ENCODE measurements at places on chromosomes 4 and X.

GRCh38 chr4:74897386-74897785 lies 35.5 kb upstream of the PARM1 start:
- no peak for DNase-seq

- no peak for DNase-seq
Measured at GRCh38 chrX:69314436-69315348, 149.4 kb upstream of the PJA1 start.

- DNase-seq = no peak
Measured at GRCh38 chr4:128298852-128299251, 11.2 kb upstream of the PGRMC2 start.

DNA sequence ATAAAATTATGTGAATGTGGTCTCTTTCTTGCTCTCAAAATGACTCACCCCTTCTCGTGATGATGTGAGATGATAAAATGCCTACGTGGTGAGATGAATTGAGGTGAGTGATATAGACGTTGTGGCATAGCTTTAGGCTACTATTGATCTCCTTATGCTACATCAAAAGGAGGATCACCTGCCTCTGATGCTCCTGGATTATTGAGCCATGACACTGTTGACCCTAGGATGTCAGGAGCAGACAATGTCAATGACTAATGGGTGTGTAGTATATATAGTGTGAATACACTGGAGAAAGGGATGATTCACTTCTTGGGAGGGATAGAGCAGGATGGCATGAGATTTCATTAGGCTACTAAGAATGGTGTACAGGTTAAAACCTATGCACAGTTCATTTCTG lies 210.7 kb upstream of the PRPS2 start:
- DNase-seq = no peak

- no peak for DNase-seq
Measured at GRCh38 chrX:110032534-110033147, 29.7 kb downstream of the TMEM164 start.

DNA sequence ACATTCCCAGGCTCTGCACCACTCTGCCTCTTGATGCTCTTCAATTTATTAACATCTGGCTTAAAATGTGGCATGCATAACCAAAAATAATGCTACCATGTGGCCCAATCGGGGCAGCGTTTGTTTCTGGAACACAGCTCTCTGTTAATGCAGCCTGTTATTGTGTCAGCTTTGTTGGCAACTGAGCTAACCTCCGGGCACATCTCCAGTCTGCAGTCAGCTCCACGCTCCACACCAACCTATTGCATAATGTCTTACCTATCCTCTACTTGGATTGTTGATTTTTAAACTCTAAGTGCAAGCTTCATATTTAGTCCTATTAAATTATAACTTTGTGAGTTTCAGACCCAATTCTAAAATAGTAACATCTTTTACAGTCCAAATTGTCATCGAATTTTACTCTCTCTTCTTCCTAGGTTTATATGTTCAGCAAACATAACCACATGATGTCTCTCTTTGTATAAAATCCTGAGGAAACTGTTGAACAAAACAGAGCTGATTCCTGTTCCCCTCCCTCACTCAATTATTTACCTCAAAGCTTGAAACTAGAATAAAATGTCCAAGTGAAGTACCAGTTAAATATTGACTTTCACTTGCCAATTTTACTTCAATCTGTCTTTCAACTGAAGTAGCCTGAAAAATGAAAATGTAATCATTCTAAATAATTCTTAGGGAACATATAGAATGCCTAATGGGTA lies 92.2 kb upstream of the RAPGEF2 start:
- DNase-seq = peak; percentile 75

GRCh38 chr4:184313058-184313581 lies 95.4 kb upstream of the ENPP6 start:
- no peak for DNase-seq

- no peak for DNase-seq
Measured at GRCh38 chrX:155951237-155951789, 46.2 kb upstream of the IL9R start.

DNA sequence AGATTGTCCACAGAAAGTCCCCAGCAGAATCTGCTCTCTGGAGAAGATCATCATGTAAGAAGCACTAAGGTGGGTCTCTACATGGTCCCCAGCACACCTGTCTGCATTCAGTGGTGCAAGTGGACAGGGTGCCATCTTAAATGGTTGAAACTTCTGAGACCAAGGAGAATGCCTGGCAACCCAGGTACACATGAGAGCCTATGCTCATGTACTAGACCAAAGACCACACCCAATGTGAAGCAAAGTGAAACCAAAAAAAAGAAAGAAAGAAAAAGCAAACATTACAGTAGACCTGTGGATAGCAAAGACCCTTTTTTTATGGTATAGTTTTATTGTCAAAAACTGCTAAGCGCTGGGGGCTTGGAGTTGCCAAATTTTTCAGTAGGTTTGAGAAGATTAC lies 15.0 kb downstream of the CD40LG start:
- DNase-seq = no peak

- no peak for DNase-seq
Measured at GRCh38 chr4:42271096-42271495, 118.6 kb upstream of the BEND4 start.

GRCh38 chr4:152316969-152317368 lies 218.9 kb downstream of the FBXW7 start:
- DNase-seq = peak; percentile 38

DNA sequence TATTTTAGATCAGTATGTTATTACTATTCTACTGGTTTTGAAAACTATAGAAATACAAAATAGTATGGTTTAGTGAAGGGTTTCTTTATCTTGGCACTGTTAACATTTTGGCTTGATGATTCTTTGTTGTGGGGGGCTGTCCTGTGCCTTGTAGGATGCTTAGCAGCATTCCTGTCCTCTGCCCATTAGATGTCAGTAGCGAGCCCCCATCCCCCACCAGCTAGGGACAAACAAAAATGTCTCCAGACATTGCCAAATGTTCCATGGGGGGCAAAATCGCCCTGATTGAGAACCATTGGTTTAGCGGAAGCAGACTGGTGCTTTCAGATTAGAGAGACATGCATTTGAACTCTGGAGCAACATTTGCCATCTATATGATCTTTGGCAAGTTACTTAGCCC lies 23.3 kb downstream of the SPARCL1 start:
- DNase-seq = no peak

- peak; percentile 79 for DNase-seq
Measured at GRCh38 chrX:40845331-40845911, 110.1 kb upstream of the MED14 start.

GRCh38 chrX:4881277-4881676 lies 1167.8 kb upstream of the PRKX start:
- no peak for DNase-seq

- no peak for DNase-seq
Measured at GRCh38 chr4:107044170-107044569, 8.1 kb upstream of the DKK2 start.

DNA sequence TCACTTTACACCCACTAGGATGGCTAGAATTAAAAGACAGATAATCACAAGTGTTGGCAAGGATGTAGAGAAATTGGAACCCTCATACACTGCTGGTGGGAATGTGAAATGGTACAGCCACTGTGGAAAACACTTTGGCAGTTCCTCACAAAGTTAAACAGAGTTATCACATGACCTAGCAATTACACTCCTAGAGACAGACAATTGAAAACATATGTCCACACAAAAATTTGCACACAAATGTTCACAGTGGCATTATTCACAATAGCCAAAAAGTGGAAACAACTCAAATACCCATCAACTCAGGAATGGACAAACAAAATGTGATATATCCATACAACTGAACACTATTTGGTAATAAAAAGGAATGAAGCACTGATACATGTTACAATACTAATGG lies 5.7 kb downstream of the ZNF280C start:
- no peak for DNase-seq

DNA sequence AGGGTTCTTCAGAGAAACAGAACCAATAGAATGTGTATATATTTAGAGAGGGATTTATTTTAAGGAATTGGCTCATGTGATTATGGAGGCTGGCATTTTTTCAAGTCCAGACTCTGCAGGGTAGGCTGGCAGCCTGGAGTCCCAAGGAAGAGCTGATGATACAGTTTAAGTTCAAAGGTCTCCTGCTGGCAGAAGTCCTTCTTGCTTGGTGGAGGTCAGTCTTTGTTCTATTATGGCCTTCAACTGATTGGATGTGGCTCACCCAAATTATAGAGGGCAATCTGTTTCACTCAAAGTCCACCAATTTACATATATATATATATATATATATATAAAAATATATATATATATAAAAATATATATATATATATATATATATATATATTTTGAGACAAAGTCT lies 52.1 kb upstream of the HSD17B10 start:
- DNase-seq = no peak

DNA sequence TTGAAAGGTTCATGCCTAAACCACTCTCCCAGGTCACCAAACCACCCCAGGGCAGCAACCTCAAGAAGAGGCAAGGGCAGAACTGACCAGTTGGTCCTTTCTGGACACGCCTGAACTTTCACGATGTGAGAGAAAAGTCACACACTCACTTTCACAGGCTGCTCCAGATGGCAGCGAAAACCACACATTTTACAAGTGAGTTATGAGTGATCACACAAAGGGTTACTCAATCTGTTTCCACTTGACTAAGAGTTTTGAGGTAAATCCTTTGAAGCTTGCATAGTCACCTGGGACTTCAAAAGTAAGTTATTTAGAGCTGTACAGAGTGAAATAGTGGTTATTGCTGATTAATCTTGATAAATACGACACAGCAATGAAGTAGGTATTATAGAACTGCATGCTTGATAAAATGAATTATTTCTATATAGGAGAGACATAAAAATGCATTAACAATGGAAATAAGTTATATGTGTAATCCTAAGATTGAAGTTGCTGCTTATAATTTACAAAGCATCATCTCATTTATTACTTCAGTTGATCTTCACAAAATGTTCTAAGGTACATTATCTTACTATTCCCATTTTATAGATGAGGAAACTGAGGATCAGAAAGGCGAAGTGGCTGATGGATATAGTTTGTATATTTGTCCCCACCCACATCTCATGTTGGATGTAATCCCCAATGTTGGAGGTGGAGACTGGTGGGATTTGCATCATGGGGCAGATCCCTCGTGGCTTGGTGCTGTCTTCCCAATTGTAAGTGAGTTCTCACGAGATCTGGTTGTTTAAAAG lies 103.0 kb upstream of the KLF3 start:
- no peak for DNase-seq

GRCh38 chr4:141195095-141195707 lies 25.5 kb upstream of the ZNF330 start:
- no peak for DNase-seq

DNA sequence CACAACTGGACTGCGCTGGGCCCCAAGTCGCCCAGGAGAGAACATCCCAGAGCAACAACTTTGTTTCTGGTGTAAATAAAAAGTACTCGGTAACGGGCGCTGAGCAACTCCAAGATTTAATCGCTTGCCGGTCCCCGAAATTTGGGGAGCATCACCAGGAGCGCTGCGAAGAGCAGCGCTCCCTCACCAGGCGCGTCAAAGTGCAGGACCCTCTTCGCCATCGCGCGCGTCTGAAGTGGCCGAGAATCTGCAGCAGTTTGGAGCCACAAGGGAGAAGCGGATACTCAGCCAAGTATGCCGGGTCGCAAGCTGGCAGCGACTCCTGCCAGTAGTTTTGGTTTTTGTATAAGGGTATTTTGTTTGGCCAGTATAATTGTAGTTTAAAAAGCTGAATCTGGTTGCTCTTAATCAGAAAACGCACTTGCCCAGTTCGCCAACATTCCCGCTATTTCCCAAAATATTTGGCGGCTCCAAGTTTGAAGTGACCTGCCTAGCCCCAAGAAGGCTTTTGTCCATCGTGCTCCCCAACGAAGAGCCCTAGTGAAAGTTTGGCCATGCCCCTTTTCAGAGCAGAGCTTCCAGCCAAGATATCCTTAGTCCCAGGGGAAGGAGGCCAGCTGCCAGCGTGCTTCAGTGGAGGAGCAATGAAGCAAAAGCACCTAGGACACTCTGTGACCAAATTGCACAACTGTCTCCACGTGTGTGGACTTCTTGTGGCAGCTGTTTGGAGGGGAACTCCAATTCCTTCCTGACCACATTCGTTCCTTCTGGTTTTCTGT lies 557 bp upstream of the KDR start:
- no peak for DNase-seq

- DNase-seq = no peak
Measured at GRCh38 chr4:53315300-53315699, 50.6 kb downstream of the SCFD2 start.

DNA sequence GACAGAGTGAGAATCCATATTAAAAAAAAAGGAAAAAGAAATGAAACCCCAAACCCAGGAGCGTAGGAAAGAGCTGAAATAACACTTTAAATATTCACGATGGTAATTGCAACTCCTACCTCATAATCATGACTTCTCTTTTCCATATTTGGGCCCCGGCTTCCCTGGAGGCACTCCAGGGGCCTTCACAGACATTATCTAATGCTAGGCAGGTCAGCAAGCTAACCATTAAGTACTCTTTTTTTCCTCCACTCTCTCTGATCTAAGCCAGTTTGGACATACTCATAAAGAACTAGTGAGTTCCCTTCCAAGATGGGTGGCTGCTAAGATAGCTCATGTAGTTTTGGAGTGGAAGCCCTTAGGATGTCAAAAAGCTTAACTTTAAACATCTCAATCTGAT lies 83.2 kb downstream of the SH3KBP1 start:
- DNase-seq = no peak

GRCh38 chrX:154032160-154032559 lies 12.5 kb upstream of the IRAK1 start:
- DNase-seq = peak; percentile 29

DNA sequence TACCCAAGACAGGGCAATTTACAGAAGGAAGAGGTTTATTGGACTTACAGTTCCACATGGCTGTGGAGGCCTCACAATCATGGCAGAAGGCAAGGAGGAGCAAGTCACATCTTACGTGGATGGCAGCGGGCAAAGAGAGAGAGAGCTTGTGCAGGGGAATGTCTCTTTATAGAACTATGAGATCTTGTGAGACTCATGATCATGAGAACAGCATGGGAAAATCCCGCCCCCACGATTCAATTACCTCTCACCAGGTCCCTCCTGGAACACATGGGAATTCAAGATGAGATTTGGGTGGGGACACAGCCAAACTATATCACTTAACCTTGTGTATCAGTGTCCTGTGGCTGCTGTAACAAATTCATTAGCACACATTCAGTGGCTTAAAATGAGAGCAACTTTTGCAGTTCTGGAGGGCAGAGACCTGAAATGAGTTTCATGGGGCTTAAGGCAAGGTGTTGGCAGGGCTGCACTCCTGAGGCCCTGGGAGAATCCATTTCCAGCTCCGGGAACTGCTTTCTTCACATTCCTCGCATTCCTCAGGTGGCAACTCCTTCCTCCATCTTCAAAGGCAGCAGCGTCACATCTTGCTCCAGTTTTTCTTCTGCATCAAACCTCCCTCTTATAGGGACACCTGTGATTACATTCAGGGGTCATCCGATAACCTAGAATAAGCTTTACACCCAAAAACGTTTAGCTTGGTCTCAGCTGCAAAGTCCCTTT lies 22.3 kb upstream of the NSG1 start:
- DNase-seq = no peak

DNA sequence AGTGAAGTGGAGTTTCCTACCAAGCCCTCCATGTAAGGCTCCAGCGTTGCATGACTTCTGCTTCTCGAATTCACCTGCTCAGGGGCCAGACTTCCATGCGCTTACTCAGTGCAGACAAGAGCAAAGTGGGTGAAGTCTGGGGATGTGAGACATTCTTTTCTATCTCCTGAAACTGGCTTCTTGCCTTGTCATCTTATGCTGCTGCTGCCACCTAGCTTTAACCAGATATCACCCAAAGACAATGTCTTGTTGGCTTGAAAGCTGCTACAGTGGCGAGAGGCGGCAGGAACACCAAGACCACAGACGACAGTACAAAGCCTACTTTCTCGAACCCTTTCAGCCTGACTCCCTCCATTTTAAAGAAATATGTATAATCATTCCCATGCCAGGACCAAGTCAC lies 103.6 kb upstream of the ADGRG2 start:
- peak; percentile 9 for DNase-seq

All from kidney glomerular epithelial cell (primary cell).